Omental fat pad (tissue), 4 donors: ENCODE measurements at places on chromosomes 12 and 14. TPM values are rescaled to one million over a fixed set of nuclear protein-coding genes. Genes with fewer than 3 reads are reported as not detected.

Gene NAV3
- total RNA-seq = 24.3 TPM

Gene HOXC6
- 1.5 TPM for total RNA-seq

Gene ACSS3
- total RNA-seq = 73.3 TPM

Gene BDKRB2
- total RNA-seq = 10.6 TPM

Gene BMAL2
- total RNA-seq = 5.6 TPM

Gene CMTM5
- not detected for total RNA-seq

Gene PSMB11
- total RNA-seq = not detected

Gene CEP128
- 3.5 TPM for total RNA-seq

Gene LRRC10
- not detected for total RNA-seq

Gene GPRC5D
- not detected for total RNA-seq
